Pancreas (tissue), 10 donors: ENCODE measurements at places on chromosomes 13 and 19.

- H3K36me3 ChIP-seq = no peaks in the 10 kb centered on the region
- peaks cover 5% of the 10 kb centered on the region for H3K4me1 ChIP-seq
- H3K27me3 ChIP-seq = no peaks in the 10 kb centered on the region
- peak overlapping the region; percentile 0 for H3K4me3 ChIP-seq
- peak; percentile 78 for DNase-seq
- H3K27ac ChIP-seq = no peak overlapping the region
Measured at GRCh38 chr19:45952686-45953505, 20.8 kb downstream of the NOVA2 start.

GRCh38 chr19:13115936-13116281 lies 631 bp downstream of the TRMT1 start:
- H3K36me3 ChIP-seq = peaks cover 11% of the 10 kb centered on the region
- no peak overlapping the region for H3K27ac ChIP-seq
- no peaks in the 10 kb centered on the region for H3K27me3 ChIP-seq
- no peak for DNase-seq

DNA sequence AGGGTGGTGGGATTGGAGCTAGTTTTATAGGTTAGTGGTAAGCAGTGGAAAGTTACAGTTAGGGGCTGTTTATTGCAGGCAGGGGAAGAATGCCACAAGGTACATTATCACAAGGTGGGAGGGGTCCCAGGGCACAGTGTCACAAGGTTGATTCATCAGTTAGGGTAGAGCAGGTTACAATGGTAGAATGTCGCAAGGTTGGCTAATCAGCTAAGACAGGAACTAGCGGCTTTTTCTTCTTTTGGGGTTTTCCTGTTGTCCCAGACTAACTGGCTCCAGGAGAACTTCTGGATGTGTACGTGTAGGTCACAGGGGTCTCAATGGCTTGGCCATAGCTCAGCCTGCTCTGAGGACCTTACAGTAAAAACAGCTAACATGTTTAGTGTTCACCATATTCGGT lies 1221.1 kb downstream of the SLITRK1 start:
- H3K27ac ChIP-seq = no peak overlapping the region
- no peaks in the 10 kb centered on the region for H3K36me3 ChIP-seq
- no peaks in the 10 kb centered on the region for H3K27me3 ChIP-seq
- no peak overlapping the region for H3K4me3 ChIP-seq
- H3K4me1 ChIP-seq = no peaks in the 10 kb centered on the region
- no peak for DNase-seq

DNA sequence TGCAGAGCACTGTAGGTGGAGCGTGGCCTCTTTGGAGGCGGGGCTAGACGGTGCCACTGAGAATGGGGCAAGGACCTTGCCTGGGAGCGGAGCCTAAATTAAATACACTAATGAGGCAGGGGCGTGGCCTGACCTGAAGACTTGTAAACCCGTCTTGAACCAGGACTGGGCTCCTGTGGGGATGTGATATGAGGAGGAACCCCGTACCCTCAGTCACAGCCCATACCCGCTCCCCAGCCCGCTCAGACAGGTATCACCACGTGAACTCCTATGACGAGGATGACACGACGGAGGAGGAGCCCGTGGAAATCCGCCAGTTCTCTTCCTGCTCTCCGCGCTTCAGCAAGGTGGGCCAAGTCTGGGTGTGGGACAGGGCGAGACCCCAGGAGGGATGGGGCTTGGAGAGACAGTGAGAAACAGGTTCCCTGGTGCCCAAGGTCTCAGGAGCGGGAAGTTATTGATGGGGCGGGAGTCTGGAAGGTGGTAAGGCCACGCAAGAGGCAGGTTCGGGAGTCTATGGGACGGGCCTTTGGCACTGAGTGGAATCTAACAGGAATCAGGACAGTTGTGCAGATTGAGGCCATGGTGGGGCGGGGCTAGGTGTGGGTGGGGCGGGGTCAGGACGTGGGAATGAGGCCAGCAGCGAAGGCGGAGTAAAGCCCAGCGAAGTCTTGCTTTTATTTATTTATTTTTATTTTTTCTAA lies 14.7 kb downstream of the DNASE2 start:
- H3K27ac ChIP-seq = no peak overlapping the region
- DNase-seq = no peak
- H3K27me3 ChIP-seq = no peaks in the 10 kb centered on the region

- peaks cover 3% of the 10 kb centered on the region for H3K4me1 ChIP-seq
- H3K4me3 ChIP-seq = no peak overlapping the region
- H3K27me3 ChIP-seq = no peaks in the 10 kb centered on the region
- no peaks in the 10 kb centered on the region for H3K36me3 ChIP-seq
- H3K27ac ChIP-seq = no peak overlapping the region
Measured at GRCh38 chr13:43445668-43446067, 341.1 kb downstream of the ENOX1 start.

DNA sequence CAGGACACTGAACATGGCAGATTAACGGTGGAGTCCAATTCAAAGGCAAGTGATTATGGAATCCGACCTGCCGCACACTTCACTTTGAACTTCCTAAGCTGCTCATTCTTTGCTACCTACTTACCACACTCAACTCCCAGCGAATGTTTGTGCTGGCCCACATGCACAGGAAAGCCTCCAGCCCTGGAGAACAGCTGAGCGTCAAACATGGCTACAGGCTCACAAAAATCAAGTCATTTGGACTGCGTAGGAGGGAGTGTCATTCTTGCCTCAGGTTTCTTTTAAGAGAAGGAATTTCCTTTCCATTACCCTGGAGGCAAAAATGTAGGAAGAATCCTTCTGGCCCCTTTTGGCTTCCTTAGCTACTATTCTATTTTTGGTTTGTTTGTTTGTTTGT lies 41.3 kb upstream of the IPO5 start:
- no peaks in the 10 kb centered on the region for H3K27me3 ChIP-seq
- no peak overlapping the region for H3K4me3 ChIP-seq
- no peaks in the 10 kb centered on the region for H3K36me3 ChIP-seq
- no peak overlapping the region for H3K27ac ChIP-seq
- no peak for DNase-seq

DNA sequence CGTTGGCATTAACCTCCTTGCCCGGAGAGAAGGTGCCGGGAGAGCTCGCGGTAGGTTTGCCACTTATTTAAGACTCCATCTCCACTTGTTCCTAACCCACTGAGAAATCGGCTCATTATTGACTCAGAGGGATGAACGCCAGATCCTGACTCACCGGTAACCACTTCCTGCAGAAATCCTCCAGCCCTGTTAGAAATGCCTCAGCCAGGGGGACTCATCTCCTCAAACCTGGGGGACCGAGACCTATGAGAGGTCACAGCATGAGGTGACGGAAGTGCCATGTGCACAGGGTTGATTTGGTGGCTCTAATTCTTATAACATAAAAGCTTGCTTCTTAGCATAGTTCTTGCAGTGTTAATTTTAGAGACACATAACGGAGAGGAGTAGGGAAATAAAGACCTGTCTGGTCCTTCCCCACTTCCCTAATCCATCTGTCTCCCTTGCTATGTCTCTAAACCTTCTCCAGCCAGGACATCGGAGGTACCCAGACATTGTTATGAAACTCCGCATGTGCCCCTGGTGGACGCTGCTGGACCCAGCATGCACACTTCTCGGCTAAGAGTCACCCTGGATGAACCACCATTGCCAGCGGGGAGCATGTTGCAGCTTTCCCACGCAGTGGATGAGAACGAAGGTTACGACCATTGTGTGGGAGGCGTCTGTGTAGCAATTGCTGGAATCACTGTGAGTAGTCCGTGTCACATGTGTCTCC lies 158.9 kb downstream of the EFNB2 start:
- no peaks in the 10 kb centered on the region for H3K27me3 ChIP-seq
- no peaks in the 10 kb centered on the region for H3K4me1 ChIP-seq
- H3K4me3 ChIP-seq = no peak overlapping the region
- no peaks in the 10 kb centered on the region for H3K36me3 ChIP-seq
- DNase-seq = no peak

DNA sequence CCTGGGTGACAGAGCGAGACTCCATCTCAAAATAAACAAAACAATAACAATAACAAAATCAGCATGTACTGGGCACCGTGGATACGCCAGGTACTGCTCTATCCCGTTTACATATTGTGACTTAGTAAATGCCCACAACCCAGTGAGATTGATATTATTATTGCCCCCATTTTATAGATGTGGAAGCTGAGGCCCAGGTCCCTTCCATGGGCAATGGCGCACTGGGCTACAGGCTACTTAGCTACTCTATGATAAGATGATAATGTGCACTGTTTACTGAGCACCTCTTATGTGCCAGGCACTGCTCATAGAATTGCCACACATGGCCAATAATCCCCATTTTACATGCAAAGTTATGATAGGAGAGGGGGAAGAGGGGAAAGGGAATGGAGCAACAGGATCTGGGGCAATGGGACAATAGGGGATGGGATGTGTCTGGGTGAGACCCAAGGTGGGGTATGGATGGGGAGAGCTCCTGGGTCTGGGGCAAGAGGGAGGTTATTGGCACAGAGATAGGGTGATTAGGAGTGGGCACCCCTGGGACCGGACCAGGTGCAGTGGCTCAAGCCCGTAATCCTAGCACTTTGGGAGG lies 5.4 kb downstream of the KCNN4 start:
- H3K36me3 ChIP-seq = no peaks in the 10 kb centered on the region
- H3K4me3 ChIP-seq = no peak overlapping the region
- no peak for DNase-seq
- H3K27ac ChIP-seq = no peak overlapping the region
- H3K4me1 ChIP-seq = peaks cover 7% of the 10 kb centered on the region

DNA sequence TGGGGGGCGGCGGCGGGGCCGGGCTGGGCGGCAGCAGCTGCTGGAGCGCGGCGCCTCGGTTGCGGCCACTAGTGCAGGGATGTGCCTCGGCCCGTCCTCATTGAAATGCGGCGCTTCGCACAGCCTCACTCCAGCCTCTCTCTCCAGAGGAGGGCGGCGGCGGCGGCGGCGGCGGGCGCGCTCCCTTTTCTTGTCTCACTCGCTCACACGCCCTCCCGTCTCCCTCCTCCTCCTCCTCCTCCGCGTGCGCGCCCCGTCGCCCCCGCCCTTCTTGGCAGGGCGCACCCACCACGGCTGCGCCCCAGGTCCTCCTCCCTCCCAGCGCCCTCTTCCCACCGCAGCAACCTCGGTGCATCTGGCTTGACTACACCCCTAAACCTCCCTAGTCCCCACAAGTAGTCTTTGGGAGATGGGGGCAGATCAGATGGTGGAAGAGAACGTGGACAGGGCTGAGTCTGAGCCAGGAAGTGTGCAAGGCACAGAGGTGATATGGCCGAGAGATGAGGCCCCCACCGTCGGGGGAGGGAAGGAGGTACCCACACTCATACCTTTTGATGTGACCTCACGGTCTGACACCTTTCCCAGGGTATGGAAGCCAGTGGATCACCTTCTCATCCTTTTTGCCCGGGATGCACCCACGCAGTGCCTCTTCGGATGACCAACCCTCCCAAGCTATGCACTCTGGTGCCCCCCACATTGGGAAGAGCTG lies at the start of gene DCLK1:
DCLK1 (minus strand) TSS at position 161 of the 709 bp plus-strand sequence.
- H3K36me3 ChIP-seq = no peaks in the 10 kb centered on the region
- no peaks in the 10 kb centered on the region for H3K4me1 ChIP-seq
- H3K27me3 ChIP-seq = no peaks in the 10 kb centered on the region
- DNase-seq = peak; percentile 34
- H3K27ac ChIP-seq = no peak within 1 kb of the TSS
- H3K4me3 ChIP-seq = peak within 1 kb of the TSS; percentile 3

DNA sequence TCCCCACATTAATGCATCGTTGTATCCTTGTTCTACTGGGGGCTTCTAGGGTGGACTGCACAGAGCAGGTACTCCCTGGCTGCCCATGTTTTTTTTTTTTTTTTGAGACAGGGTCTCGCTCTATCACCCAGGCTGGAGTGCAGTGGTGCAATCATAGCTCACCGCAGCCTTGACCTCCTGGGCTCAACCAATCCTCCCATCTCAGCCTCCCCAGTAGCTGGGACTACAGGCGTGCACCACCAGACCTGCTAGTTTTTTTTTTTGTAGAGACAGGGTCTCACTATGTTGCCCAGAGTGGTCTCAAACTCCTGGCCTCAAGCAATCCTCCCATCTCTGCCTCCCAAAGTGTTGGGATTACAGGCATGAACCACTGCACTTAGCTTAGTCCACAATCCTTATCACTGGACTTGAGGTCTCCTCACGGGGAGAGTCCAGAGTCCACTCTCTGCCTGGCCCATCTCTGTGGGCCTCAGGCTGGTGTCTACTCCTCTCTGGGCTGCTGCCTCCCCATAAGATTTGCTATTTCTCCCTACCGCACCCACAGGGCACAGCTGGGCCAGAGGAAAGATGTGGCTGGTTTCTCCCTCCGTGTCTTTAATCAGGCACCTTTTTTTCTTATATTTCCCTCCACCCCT lies 50.4 kb upstream of the CYP4F8 start:
- H3K27me3 ChIP-seq = no peaks in the 10 kb centered on the region
- H3K36me3 ChIP-seq = no peaks in the 10 kb centered on the region
